Stomach (tissue), 19 donors: ENCODE measurements at places on chromosomes 3 and 15.

DNA sequence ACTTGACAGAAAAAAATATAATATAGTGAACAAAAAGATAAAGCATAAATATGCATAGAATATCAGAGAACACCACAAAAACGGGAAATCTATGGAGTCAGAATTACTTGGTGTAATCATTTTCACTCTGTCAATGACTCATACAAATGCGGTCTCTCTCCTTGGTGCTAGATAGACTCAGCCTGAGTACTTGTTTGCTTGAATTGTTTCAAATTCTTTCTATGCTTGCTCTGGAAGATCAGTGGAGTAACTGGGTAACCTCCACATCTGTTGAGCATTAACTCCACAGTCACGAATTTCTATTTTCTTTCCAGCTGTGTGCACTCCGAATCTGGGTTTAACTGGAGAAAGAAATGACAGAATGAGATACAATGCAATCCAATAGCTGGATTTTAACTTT lies 760.4 kb downstream of the ZPLD1 start:
- DNase-seq: no peak

- DNase-seq: no peak
Observed at GRCh38 chr3:60708191-60708975, 542.9 kb downstream of the FHIT start.

- DNase-seq: no peak
Observed at GRCh38 chr15:73455876-73456275, 12.9 kb downstream of the REC114 start.

- DNase-seq: no peak
Observed at GRCh38 chr3:1971780-1972179, 126.9 kb upstream of the CNTN4 start.

- DNase-seq: no peak
Observed at GRCh38 chr3:32258869-32259268, 20.4 kb downstream of the CMTM8 start.

DNA sequence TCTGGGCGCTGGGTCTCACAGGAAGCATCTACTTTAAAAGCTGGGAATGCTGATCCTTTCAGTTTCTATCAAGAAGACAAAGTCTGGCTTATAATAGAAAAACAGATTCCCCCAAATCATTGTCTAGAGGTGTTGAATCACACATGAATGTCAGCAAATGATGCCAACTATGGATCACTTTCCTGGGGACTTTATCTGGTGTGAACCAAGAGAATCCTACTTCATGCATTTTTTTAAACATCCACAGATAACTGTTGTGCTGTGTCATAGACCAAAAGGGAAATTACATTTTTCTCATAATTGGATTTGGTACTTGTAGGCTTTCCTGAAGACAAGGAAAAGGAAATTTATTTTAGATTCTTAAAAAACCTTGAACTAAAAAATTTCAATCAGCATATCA lies 132.7 kb downstream of the CD47 start:
- no peak for DNase-seq
